ENCODE measurements at places on chromosomes 13 and 19.
A peak's percentile ranks its signal among the peaks of the same experiment; 100 is the strongest.

DNA sequence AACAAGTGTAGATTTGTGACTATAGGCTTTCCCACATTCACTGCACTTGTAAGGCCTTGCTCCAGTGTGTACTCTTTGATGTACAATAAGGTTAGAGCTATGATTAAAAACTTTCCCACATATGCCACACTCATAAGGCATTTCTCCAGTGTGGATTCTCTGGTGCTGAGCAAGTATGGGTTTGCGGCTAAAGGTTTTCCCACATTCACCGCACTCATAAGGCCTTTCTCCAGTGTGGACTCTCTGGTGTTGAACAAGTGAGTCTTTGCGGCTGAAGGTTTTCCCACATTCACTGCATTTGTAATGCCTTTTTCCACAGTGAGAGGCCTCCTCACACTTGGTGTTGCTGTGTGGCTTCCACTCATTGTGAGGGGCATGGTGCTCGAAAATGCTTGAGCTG lies 3.7 kb downstream of the ZNF772 start:
- DNase-seq = no peak

GRCh38 chr13:37047032-37047431 lies 12.5 kb downstream of the SUPT20H start:
- no peak for DNase-seq

- no peak for DNase-seq
Observed at GRCh38 chr13:36847606-36848005, 28.6 kb downstream of the RFXAP start.

- DNase-seq = no peak
Observed at GRCh38 chr13:51614350-51614786, 30.1 kb downstream of the WDFY2 start.

GRCh38 chr13:21889651-21890050 lies 218.8 kb downstream of the FGF9 start:
- no peak for DNase-seq

GRCh38 chr19:45645631-45646344 lies 6.6 kb upstream of the EML2 start:
- DNase-seq = peak; percentile 77

DNA sequence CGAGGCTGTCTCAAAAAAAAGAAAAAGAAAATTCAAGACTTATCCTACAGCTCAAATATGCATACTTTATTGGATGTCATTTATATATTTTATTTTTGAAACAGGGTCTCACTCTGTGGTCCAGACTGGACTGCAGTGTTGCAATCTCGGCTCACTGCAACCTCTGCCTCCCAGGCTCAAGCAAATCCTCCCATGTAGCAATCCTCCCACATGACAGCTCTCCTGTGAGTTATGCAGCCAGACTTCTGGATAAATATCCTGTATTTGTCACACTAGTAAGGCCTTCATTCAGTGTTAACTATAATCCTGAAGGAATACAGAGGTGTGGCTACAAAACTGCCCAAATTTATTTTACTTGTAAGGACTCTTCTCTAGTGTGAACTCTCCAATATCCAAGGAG lies 7.2 kb downstream of the ZNF552 start:
- DNase-seq = no peak

GRCh38 chr19:7264858-7265257 lies 29.4 kb downstream of the INSR start:
- DNase-seq = no peak

GRCh38 chr19:1248786-1249297 lies 459 bp downstream of the MIDN start:
- peak; percentile 94 for DNase-seq

- no peak for DNase-seq
Observed at GRCh38 chr13:20121159-20121525, 39.7 kb downstream of the GJA3 start.

DNA sequence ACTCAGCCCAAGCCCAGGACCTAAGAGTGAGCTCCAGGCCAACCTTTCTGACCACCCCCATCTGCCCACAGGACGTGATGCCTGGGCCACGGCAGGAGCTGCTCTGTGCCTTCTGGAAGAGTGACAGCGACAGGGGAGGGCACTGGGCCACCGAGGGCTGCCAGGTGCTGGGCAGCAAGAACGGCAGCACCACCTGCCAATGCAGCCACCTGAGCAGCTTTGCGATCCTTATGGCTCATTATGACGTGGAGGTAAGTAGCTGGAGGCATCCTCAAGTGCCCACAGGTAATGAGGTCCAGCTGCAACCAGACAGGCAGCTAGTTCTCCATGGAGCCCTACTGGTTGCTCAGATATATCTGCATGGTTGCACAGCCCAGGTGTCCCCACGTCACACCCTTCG lies 14.8 kb downstream of the DDX39A start:
- no peak for DNase-seq

GRCh38 chr13:108195861-108196260 lies 19.5 kb downstream of the LIG4 start:
- DNase-seq = no peak

GRCh38 chr19:17020385-17020784 lies 6.2 kb downstream of the CPAMD8 start:
- no peak for DNase-seq

DNA sequence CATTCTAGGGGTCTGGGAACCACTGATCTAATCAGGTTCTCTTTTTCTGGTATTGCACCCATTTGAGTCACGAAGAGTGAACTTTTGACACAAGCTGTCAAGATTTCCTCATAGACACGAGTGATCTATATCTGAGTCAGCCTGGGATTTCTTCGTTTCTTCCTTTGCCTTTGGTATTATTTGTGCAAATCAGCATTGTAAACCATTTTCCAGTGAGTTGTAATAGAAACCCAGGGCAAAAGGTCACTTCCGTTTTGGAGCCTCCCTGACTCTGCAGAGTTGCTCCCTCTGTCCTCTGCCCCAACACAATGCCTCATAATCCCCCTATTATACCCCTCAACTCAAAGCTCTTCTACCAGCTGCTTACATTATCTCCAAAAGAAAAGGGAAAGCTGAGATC lies 615.1 kb downstream of the EFNB2 start:
- DNase-seq = no peak

- no peak for DNase-seq
Observed at GRCh38 chr19:37654118-37654517, 1.1 kb downstream of the ZFP30 start.

GRCh38 chr13:94286581-94286980 lies 192.9 kb downstream of the DCT start:
- no peak for DNase-seq

DNA sequence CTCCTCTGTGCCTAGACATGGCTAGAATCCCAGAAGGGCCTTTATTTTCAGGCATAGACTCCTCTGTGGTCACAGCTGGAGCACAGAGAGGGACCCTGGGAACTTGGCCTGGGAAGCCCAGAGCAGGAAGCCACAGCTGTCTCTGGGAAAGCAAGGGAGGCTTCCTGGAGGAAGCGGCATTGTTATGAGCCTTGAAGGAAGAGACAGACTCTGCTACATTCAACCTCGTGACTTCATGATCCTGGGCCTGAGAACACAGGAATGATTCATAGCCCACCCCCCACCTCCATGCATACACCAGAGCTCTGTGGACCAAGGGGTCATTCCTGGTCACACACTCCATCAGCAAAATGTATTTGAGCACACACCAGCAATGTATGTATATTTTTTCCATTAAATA lies 8.6 kb downstream of the RDH8 start:
- DNase-seq = no peak
